Activated CD8-positive, alpha-beta T cell treated with anti-CD3 and anti-CD28 coated beads for 36 hours (primary cell): ENCODE measurements at places on chromosomes 7 and 10.

DNA sequence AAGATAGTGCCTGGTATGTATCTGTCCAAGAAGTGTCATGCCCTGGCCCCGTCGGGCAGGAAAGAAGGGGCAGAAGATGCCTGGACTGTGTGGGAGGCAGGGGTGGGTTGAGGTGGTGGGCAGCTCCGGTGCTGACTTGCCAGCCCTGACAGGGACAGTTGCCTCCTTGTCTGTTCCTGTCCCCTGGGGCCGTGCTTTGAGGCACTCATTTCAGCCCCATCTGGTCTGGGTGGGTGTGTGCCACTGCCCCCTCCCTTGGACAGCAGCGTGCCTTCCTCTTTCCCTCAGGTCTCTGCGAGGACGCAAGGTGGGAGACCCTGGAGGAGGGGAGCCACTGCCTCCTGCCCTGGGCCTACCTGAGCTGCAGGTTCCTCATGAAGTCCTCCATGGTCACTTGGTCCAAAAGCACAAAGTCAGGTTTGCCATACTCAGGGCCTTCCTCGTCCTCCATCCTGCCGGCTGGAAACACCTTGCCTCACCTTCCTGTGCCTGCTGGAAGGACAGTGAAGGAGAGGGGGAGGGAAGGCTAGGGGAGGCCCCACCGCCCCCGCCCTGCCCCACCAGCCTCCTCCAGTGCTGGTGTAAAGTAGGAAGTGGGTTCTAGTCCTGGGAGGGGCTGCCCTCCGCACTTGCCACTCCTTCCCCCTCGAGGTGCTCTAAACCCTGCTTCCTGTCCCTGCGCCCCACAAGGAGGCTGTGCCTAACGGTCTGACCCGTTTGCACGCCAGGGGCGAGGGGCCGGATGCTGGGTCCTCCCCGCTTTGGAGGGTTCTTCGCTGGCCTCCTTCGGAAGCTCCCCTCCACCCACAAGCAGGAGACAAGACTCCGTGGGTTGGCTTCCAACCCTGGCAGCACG is at the start of gene MYO1G:
Gene MYO1G (minus strand): TSS at position 505 of the 856 bp plus-strand sequence. CDS start 54 bp downstream, at position 451.
- DNase-seq = peak; percentile 97

GRCh38 chr10:102261196-102261595 is 15.9 kb downstream of the GBF1 start:
- DNase-seq = no peak

GRCh38 chr10:125011171-125011925 is 69.4 kb downstream of the ZRANB1 start:
- no peak for DNase-seq

- no peak for DNase-seq
These were observed 134.7 kb upstream of the TCERG1L start for GRCh38 chr10:131446171-131446570.

- peak; percentile 79 for DNase-seq
These were observed 273.7 kb upstream of the KLF14 start for GRCh38 chr7:131007439-131008330.

GRCh38 chr10:110442746-110443145 is 55.0 kb upstream of the DUSP5 start:
- no peak for DNase-seq

- DNase-seq = no peak
These were observed 37.9 kb upstream of the ABCB5 start for GRCh38 chr7:20577441-20578071.

- DNase-seq = peak; percentile 20
These were observed 185.5 kb downstream of the CAMK1D start for GRCh38 chr10:12534824-12535223.

GRCh38 chr10:132558516-132559413 is 21.2 kb downstream of the INPP5A start:
- DNase-seq = no peak

- no peak for DNase-seq
These were observed 84.7 kb downstream of the NKX6-2 start for GRCh38 chr10:132701099-132701845.

DNA sequence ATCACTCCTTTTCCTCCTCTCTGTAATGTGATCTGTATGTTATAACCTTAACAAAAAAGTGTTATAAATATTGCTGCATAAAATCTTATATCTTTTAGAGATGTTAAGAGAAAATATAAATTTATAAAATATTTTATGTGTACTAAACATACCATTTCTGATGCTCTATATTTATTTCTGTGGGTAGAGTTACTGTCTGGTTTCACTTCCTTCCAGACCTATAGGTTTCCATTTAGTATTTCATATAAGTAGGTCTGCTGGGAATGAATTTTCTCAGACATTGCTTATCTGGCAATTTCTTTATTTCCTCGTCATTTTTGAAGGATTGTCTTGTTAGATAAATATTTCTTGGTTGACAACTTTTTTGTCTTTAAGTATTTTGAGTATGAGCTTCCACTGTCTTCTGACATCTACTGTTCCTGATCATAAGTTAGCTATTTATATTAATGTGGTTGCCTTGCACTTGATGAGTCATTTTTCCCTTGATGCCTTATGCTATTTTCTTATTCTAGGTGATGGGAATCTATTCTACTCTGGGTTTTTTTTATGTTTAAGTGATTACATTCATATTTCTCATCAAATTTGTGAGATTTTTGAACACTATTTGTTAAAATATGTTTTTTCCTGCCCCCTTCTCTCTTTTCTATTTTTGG is 11.2 kb upstream of the THSD7A start:
- DNase-seq = no peak
